ENCODE measurements at places on chromosomes 12 and 14.

- DNase-seq = no peak
Observed at GRCh38 chr12:24852420-24852819, 96.5 kb downstream of the BCAT1 start.

DNA sequence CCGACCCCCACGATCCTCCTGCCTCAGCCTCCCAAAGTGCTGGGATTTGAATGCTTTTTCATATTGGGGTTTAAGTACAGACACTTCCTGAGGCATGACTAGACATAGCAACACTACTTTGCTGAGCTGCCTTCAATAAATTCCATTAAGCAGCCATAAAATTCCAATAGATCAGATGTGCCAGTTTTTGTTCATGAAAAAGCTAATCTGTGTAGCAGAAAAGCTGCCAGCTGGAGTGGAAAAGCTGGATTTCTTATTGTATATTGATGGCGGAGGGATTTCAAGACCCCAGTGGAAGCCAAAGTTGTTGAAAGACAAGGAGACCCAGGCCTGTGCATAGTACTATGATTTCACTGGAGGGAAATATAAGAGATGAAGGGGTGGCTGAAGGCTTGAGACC is 209.0 kb upstream of the NUDT4 start:
- no peak for DNase-seq

DNA sequence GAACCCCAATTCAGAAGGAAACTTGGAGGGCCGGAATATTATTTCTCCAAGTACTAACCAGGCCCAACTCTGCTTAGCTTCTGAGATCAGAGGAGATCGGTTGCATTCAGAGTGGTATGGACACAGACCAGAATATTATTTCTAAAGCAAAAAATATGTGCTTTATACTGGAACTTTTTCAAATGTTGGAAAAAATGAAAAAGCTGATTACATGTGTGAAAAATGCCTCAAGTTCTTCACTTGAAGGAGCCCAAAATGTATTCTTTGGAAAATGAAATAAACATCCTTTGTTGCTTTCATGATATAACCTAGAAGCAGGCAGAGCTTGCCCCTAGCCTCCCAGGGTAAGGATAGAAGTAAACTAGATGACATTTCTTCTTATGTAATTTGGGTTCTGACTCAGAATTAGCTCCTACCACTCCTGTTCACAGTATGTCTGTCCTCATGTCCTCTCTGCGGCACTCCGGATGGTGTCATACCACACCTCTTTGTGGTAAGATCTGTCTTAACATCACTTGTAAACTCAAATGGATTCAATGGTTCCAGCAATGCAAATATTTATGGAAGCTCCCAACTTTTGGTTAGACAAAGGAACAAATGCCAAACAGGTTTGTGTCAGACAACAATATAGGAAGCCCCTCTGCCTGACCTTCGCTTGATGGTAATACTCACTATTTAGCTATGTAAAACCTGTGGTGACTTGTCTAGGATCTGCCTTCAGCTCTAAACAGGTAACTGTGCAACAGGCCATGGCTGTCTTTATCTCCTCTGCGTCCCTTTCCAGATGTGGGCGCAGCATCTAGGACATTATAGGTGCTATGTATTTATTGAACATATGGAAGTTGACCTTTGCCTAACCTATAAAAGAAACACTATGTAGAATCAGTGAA is 178.5 kb downstream of the SSPN start:
- DNase-seq = no peak

GRCh38 chr12:9588749-9589148 is 19.0 kb downstream of the KLRB1 start:
- DNase-seq = no peak

- DNase-seq = no peak
Observed at GRCh38 chr14:50985124-50985858, 41.0 kb upstream of the PYGL start.

- no peak for DNase-seq
Observed at GRCh38 chr14:61486930-61487495, 165.6 kb downstream of the PRKCH start.

DNA sequence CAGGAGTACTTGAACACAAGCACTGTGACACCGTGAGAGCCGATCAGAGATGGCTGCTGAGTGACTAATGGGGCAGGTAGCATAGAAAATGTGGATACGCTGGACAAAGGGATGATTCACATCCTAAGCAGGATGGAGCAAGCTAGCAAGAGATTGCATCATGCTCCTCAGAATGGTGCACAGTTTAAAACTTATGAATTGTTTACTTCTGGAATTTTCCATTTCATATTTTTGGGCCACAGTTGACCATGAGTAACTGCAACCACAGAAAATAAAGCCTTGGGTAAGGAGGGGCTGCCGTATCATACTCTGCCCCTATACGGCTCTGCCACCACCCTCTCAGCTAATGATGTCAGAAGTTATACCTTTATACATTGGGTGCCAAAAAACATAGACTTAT is 23.3 kb upstream of the MARK3 start:
- DNase-seq = no peak

DNA sequence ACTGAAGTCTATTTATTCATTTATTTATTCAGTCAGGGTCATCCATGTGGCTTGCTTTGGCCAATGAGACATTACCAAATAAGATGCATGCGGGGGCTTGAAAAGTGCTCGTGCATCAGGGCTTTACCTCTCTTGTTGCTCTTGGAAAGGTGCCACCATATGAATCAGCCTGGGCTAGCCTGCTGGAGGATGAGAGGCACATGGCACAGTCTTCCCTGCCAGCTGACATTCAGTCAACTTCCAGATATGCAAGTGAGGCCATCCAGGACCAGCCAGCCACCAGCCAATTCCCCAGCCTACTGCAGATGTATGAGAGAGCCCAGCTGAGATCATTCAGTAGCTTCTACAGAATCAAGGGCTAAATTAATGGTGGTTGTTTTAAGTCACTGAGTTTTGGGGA is 105.2 kb upstream of the RPH3A start:
- no peak for DNase-seq

DNA sequence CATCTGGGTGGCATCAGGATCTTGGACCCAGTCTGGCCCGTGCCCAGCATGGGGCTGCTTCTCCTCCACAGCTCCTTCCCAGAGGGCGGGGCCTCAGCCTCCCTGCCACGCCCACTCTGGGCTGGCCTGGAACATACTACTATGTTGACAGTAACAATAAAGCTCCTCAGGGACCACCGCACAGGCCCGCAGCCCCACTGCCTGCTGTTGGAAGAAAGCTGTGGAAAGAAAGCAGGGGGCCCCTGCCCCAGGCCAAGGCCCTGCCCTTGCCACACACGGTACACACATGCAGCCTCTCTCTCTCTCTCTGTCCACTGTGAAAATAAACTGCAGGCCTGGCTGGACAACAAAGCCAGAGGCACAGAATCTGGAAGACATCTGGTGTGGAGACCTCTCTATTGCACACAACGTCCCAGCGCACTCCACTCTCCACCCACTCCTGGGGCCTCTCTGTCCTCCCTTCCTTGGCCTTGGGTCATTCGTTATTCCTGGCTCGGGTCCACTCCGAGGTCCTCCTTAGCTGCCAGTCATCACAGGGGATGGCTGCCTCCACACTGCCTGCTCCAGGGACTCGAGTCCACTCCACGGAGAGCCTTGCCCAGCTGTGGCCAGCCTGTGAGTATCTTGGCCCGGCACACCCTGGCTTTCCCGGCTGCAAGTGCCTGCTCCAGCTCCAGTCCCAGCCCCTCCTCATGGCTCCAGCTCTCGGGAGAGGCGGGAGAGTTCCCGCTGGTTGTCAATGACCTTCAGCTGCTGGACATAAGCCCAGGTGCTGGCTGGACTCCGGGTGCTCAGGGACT is 11.8 kb upstream of the ENDOU start:
- DNase-seq = no peak

DNA sequence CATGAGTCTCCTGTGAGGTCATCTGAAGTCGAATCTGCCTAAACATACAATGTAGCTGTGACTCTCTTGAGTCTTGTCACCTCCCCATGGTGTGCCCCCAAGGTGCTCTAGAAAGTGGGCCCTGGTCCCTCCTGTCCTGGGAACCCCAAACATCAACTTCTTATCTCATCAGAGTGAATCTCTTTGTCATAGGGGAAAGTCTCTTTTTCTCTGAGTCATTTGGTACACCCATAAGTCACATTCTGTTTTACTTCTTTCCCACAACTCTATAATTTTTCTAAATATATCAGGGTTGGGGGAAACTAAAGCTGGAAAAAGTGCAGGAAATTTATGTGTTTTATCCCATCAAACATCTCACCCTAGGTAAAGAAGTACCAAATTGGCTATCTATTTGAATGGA is 12.9 kb downstream of the SDR9C7 start:
- DNase-seq = no peak

DNA sequence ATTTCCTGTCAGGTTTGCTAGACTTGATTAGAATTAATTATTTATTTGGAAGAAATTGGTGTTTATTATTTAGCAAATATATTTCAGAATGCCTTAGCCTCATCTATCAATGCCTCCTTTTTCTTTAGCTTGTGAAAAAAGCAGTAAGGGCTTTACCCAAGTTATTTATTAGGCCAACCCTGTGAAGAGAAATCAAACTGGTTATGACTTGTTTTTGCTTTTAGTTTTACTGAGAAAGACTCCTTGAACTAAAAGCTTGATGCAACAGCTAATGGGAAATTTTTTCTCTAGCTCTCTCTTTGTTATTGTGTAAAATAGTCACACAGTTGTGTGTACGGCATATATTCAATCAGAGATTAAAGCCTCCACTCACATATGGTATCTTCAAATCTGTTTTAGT is 306.8 kb downstream of the DIO2 start:
- DNase-seq = no peak

- no peak for DNase-seq
Observed at GRCh38 chr14:54761835-54762234, 140.8 kb downstream of the GCH1 start.

DNA sequence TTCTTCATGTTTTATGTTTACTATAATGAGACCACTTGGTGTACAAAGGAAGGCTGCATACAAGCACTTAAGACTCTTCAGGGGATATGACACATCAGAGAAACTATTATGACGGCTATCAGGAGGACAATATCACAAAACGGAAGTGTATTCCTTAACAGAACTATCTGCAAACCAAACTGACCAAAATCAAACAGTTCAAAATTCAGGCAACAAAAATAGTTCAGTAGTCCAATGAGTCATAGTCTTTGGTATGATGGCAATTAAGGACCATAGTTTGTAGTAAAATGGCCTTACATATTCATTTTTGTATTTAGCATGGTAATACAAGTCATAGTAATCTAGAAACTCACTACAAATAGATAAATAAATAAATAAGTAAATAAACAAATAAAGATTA is 1638.7 kb upstream of the SEL1L start:
- no peak for DNase-seq

- no peak for DNase-seq
Observed at GRCh38 chr12:43291516-43291915, 260.5 kb downstream of the ADAMTS20 start.

DNA sequence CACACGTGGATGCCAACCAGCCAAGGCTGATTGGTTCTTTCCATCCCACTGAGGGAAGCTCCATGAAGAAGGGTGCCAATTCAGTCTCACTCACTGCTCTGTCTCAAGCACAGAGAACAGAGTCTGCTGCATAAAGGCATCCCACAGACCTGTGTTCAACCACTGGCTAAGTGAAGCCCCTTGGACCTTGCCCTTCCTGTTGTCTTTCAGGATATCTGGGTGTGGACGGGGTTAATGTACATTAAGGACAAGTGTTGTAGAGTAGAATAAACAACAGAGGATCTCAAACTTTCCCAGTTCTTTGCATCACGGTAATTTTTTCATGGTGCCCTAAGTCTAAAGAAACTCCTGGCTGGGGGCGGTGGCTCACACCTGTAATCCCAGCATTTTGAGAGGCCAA is 33.1 kb upstream of the GPATCH2L start:
- DNase-seq = no peak

DNA sequence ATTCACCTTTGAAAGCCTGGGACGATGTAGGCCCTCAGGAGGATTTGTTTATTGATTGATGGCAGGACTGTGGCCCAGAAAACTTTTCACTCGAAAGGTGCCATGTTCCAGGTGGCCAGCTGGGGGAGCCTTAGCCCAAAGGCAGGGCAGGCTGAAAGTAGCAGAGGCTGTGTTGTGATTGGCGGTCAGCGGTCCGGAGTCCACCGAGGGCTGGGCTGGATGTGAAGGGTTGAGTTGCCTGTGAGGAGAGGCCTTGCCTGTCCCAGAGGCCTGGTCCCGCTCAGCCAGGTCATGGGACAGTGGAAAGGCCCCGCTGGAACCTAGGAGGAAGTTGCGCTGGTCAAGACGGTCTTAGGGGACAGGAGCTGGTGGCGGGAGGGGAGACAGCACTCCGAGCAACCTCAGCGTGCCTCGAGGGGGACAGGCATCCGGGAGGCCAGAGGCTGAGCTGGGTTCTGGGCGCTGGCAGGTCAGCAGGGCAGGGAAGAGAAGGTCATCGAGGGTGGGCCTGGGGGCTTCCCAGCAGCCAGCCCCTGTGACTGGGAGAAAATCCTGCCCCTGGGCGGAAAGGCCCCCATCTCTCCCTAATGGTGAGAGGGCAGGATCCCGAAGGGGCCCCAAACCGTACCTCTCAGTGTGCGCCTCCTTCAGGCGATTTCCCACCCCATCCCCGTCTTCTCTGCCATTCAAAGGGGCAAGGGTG is 26.3 kb downstream of the CMA1 start:
- DNase-seq = no peak

Data from naive thymus-derived CD4-positive, alpha-beta T cell (primary cell).